ENCODE measurements at places on chromosomes 3 and 15.

DNA sequence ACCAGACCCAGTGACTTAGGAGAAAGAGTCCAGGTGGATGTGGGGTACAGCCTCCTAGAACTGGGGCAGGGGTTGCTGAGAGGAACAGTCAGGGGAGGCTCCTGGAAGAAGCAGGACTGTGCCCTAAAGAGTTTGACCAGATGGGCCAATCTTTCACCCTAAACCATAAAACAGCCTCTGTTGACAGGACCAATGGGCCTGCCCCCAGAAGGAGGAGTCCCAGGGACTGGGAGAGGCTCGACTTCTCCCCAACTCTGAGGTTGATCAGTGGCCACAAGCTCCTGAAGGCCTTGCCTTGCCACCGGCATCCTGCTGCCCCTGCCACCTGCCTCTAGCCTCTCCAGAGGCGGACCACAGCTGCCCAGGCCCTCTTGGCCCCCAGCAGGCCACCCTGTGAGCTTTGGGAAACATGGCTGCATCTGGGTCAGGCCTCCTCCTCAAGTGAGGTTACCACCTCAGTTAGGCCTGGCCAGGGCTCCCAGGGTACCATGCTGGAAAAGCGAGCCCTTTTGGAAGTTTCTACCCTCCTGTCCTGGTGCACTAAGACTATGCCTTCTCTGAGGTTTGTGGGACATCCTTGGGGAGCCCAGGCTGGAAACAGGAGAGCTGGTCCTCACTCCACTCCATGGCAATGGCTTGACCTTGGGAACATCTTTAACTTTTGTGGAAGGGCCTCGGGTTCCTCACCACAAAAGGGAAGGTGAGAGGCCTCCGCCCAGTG is 2.8 kb downstream of the VIPR1 start:
- no peak for DNase-seq

DNA sequence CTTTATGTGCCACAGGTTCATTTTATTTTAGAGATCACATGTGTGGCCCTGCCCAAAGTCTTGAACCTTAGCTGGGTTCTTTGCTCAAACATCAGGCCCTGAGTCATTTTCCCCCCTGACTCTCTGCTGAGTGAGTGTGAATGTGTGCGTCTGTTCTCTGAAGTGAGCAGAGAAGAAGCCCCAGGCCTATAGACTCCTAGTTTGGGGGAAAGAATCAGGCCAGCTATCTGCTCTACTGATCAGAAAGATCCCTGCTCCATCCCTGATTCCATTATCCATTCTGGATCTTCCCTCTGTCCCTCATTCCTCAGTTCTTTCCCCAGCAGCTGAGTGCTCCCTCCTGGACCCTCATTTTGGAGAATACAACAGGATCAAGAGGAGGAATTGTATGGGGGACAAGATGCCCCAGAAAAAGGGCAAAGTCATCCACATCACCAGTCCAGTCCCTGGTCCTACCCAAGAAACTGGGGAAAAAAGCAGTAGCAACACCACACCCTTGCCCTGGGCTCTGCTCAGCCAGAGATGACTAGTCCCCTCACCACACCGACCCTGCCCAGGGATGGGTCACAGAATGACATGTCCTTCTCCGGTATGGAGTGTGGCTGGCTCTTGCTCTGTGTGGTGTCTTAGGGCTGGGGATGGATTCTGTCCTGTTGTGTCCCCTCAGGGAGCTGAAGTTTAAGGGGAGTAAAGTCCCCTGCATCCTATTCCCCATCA is 3.2 kb downstream of the DUOX1 start:
- peak; percentile 24 for DNase-seq

- DNase-seq: no peak
These were observed 125.6 kb downstream of the CD47 start for GRCh38 chr3:107965136-107965655.

- no peak for DNase-seq
These were observed 40.3 kb downstream of the CHST14 start for GRCh38 chr15:40511093-40511471.

GRCh38 chr3:77606372-77606771 is 566.5 kb downstream of the ROBO2 start:
- DNase-seq: no peak

- DNase-seq: no peak
These were observed 33.0 kb downstream of the KY start for GRCh38 chr3:134617608-134618477.

Data from GM23248 (cell line).